ENCODE measurements at places on chromosomes 2 and 18. TPM values are rescaled to one million over a fixed set of nuclear protein-coding genes. Genes with fewer than 3 reads are reported as not detected.

GRCh38 chr2:241040081-241040803, 41.8 kb downstream of the SNED1 start:
- no peak for DNase-seq

GRCh38 chr2:178283341-178283918, 89.1 kb downstream of the OSBPL6 start:
- DNase-seq: no peak

DNA sequence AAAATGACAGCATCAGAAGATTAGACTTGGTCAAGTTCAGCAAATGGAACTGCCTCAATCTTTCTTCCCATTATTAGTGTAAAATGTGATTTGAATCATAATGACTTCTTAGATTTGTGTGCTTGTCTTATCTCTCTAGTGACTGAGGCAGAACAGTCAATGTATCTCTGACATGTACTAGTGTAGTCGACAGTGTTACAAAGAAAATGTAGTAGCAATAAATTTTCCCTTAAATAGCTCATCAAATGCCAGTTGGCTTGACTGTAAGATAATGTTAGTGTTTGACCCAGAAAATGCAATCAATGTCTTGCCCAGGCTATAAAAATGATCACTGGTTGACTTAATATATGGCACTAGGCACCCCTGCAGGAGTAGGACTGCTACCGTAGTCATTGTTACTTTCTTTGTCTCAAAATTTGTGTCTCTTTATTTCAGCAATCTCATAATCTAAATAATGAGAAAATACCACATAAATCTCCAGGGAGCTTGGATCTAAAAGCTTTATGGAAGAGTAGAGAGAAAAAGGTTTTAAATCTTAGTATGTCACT, 1336.7 kb downstream of the DPP10 start:
- no peak for DNase-seq

DNA sequence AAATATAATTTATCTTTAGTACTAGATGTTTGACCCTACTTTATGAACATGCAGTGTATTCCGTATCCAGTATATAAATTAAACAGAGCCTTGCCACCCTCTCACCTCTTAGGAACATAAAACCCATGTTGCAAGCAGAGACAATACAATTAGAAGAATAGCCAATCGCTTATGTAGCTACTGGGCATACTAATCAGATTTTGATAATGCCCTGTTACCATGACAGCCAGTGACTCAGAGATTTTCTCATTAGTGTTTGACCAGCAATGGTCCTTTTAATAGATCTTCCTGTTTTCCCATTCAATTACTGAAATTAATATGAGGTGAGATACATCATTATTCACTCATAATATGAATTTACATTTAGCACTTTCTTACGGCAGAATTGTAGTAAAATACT, 547.3 kb upstream of the VWC2L start:
- no peak for DNase-seq

Gene PIEZO2
- 19.0 TPM for polyA plus RNA-seq

DNA sequence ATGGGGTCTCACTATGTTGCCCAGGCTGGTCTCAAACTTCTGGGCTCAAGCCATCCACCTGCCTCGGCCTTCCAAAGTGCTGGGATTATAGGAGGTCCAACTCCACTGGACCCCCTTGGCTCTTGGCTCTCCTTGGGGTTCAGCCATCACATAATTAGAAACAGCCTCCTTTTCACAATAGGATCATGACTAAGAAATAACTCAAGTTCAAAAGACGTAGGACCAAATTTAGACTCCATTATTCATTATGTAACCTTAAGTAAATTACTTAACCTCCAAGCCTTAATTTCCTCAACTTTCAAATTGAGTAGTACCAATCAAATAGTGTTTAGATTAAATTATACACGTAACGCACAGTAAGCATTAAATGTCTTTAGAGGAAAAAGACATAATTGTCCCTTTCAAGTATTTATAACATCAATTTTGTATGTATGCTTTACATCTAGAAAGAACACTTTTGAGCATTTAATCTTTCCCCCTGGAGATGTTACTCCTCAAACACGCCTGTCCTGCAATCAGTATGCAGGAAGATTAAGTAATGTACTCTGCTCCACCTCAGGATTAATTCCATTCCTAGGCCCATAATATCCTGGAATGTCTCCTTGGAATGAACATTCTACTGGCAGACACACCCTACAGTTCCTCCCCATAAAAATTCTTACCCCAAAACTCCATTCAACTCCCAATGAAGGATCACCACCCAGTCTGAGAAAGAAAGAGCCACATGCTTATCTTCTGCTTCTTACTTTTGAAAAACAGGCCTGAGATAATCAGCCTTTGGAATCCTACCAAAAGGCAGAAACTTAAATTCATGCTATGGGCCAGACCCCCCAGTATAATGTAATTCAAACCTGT, 49.1 kb downstream of the COBLL1 start:
- no peak for DNase-seq

GRCh38 chr2:199019898-199020507, 437.7 kb downstream of the SATB2 start:
- no peak for DNase-seq

- DNase-seq: no peak
These were observed 249.8 kb upstream of the GCFC2 start for GRCh38 chr2:75960472-75961009.

- DNase-seq: no peak
These were observed 205.9 kb upstream of the STK17B start for GRCh38 chr2:196376984-196377877.

DNA sequence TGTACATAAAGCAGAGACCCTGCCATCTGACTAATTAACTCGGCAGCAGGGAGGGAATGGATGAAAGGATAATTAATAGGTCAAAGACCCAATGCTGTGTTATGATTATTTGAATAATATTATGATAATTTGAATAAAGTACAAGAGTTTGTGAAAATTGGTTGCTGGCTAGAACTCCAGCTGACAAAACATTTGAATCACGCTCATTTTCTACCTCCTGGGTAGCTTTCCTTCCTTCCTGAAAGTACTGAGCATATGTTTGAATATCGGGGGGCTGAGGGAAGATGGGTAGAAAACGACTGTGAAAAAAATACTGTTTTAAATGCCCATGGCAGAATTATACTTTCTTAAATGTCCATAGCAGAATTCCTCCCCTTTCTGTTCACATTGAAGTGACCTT, 243.6 kb upstream of the RBMS1 start:
- no peak for DNase-seq

Gene NEU4
- 6.7 TPM for polyA plus RNA-seq

- no peak for DNase-seq
These were observed 48.5 kb downstream of the SLC5A7 start for GRCh38 chr2:108034843-108035242.

DNA sequence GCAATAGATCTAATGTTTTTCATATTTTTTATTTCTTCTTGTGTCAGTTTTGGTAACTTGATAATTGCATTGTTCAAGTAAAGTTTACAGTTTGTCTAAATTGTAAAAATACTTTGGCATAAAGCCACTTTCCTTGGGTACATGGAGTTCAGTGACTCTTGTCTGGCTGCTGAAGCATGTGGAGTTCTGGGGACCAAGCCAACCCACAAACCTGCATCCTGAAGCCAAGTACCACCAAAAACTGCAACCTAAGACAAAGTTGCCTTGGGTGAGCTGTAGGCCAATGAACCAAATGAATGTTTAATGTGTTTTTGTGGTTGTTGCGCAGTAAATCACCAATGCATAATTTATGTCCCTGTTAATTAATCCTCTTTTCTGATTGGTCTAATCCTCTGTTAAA, 872.6 kb downstream of the BCL11A start:
- DNase-seq: no peak

DNA sequence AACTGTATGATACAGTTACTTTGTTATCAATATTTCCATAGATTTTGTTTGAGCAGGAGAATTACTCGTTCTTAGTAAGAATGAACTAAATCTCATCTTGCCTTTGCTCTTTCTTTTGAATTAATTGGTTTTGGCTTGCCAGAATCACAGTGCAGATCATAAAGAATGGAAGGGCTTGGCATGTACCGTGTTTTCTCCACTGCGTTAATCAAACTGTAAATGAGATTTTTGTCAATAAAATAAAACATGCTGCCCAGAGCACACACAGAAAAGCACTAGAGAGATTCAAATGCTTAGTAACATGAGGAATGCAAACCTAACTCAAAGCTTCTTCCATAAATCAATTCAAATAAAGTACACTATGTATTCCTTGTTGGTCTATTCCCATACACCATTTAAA, 229.6 kb upstream of the CDH2 start:
- no peak for DNase-seq

GRCh38 chr2:206890926-206891325, 48.4 kb upstream of the CPO start:
- no peak for DNase-seq

- no peak for DNase-seq
These were observed 391.7 kb downstream of the PTPRM start for GRCh38 chr18:7958897-7959146.

Gene ABCG8
- 0.10 TPM for polyA plus RNA-seq

Gene ZNF397
- 30.9 TPM for polyA plus RNA-seq

DNA sequence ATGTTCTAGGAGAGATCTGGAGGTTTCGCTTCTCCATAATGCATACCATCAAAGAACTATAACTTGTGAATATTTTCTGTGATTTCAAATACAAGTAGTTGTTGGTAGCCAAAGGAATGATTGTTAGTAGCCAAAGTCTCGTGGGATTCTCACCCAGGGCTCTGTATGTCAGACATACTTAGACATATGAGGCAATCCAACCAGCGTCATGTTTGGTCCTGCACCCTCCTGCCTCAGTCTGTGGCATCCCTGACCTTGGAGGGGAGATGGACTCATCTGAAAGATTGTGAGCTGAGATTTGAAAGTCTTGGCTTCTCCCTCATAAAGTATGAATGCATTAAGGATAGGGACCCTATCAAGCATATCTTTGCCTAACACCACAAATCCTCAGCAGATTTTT, 81.2 kb downstream of the CTIF start:
- no peak for DNase-seq

Gene AKAIN1
- polyA plus RNA-seq: not detected

Gene SLC9A4
- not detected for polyA plus RNA-seq

- no peak for DNase-seq
These were observed 589.2 kb upstream of the ZEB2 start for GRCh38 chr2:145108959-145109710.

Gene HAAO
- 25.6 TPM for polyA plus RNA-seq

DNA sequence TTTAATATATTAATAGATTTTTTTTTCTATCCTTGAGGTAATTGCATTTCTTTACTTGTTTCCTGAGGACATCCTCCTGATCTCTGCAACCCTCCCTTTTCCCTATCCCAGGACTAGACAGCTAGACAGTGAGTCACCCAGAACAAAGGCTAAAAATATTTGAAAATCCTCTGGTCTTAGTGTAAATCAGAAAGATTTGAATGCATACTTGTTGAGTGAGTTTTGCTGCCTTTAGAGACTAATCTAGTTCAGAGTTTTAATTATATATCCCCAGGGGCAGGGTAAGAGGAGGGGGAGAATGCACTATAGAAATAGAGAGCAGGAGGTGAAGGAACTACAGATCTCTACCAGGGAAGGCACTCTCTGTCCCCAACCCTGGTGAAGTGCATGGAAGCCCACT, 202.3 kb upstream of the TCF4 start:
- no peak for DNase-seq

Gene MEP1B
- polyA plus RNA-seq: not detected

DNA sequence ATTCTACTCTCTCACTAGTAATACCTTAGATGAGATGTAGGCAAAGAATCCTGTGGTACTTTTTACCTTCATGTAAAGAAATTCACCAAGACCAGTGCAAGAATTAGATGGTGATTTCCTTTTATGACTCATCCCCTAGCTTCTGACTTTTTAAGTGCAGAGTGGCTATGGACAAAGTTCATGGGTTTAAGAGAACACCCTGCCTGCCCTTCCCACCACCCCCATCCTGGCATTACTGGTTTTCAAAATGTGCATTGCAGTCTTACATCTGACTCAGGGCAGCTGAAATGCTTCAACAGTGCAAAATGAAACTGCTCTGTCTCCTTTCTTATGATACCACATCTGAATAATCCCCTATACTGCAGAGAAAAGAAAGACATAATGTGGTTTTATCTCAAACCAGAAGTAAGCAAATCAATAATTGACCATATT, 22.6 kb downstream of the MAIP1 start:
- no peak for DNase-seq

DNA sequence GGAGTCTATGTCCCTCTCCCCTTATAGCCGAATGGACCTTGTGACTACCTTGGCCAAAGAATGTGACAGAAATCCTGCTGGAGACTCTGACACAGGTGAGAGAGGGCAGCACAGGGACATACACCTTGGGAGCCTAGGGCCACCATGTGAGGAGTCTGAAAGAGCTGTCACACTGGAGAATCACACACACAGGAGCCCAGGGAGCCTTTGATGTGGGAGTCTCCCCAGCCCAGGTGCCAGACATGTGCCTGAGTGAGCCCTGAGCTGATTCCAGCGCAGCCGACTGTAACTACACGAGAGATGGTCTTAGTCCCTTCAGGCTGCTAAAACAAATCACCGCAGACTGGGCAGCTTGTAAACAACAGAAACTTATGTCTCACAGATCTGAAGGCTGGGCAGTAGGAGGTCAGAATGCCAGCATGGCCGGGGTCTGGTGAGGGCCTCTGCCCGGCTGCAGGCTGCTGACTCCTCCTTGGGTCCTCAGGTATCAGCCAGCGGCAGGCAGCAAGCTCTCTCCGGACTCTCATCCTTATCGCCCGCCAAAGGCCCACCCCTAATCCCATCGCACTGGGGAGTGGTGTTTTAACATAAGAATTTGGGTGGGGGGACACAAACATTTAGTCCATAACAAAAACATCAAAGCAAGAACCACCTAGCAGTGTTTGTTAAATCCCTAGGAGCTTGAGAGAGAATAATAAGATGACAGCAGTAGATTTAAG, 63.8 kb upstream of the GPR45 start:
- no peak for DNase-seq

Gene PLEKHH2
- polyA plus RNA-seq: 5.6 TPM

DNA sequence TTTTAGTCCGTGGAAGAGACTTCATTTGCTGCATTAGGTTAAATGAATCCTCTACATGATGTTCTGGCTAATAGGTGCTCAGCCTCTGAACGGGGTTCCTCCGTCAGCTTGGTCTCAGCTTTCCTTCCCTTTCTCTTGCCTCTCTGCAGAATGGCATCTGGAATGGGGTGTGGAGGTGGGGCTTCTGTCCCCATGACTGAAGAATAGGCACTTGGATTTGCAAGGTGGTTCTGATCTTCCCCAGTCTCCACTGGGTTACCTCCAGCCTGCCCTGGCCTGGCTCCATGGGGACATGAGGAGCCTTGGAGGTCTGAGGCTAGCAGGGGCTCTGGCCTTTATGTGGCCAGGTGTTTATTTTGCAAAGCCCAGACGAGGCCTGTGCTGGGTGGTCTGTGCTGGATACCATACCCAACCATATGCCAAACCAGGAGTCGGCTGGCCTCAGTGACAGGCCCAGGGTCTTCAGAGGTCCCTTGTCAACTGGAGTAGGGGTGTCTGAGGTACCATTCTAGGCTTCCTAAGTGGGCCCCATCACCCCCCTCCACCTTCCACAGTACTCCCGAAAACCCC, 28.2 kb upstream of the LAPTM4A start:
- no peak for DNase-seq

DNA sequence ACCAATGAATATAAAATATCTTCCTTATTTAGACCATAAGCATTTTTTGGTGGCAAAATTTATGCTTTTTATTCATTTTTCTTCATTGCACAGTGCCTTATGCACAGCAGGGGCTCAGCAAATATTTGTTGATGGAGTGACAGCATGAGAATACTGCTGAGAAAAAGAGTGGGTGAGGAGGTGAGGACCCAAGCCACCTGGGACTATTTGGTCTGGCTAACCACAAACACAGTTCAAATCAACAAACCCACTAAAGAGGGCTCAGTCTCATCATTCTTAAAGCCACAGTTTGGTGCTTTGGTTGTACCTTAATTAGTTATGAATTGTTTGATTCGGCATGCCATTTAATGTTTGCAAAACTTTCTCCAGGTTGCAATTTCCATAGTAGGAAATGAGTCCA, 183.5 kb upstream of the ZNF521 start:
- no peak for DNase-seq

GRCh38 chr2:113755035-113755834, 1.2 kb downstream of the SLC35F5 start:
- peak; percentile 2 for DNase-seq
